ENCODE measurements at places on chromosomes 3 and 15. TPM values are rescaled to one million over a fixed set of nuclear protein-coding genes. Genes with fewer than 3 reads are reported as not detected.

The STAB1 gene
- 66.9 TPM for total RNA-seq

The POPDC2 gene
- 0.89 TPM for total RNA-seq

The KBTBD13 gene
- total RNA-seq: not detected

DNA sequence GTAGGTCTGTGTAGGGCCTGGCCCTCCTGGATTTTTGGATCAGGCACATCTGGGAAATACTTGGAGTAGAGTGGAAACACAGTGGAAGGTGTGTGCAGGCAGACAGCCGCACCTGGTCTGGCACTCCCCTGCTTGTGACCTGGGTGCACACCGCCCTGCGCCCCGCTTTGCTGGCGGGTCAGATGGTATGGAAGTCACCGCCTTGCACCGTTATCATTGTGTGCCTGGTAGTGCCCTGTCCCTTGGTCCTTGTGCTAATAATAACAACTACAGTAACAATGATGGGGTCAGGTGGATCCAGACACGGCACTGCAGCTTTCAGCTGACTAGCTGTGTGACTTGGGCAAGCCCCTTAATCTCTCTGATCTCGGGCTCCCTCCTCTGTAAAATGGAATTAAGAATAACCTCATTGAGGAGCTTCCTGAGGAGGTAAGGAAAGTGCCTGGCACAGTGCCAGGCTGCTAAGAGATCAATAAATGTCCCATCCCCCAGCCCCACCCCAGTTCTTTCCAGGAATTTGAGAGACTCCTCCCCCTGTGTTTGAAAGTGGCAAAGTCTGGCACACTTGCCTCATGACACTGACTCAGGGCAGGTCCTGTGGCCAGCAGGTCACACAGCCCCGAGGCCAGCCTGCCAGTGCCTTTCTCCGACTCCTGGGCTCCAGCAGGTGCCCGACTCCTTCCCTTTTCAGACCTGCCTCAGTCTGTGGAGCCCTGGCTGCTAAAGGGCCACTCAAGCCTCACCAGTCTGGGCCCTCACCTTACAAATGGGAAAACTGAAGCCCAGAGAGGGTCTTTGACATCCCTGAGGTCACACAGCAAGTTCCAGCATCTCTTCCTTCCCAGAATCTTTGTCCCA, 9.8 kb downstream of the ISG20 start:
- DNase-seq: peak; percentile 80

- no peak for DNase-seq
Measured at GRCh38 chr3:108861401-108861800, 38.8 kb downstream of the TRAT1 start.

The MAP6D1 gene
- total RNA-seq: 0.24 TPM

DNA sequence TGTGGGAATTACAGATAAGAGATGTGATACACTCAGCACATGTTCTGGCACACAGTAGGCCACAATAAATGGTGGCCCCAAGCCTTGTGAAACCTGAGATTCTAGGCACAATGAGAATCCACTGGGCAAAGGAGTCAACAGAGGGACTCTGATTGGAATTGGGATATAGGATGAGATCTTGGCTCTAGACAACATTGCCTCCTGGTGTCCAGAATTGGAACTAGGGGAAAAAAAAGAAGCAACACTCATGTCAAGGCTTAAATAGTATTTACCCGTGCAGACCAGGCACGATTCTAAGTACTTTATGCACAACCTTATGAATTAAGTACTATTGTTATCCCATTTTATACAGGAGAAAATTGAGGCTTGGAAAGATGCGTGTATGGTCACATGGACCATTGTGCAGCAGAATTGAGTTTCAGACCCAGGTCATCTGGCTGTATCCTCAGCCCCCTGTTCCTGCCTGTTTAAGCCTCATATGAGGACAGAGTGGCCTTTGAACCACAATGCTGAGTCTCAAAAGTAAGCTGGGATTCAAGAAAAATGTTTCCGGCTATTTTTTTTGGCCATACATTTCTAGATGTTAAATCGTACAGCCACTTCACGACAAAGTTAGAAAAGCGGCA, 124.8 kb downstream of the SV2B start:
- DNase-seq: no peak

DNA sequence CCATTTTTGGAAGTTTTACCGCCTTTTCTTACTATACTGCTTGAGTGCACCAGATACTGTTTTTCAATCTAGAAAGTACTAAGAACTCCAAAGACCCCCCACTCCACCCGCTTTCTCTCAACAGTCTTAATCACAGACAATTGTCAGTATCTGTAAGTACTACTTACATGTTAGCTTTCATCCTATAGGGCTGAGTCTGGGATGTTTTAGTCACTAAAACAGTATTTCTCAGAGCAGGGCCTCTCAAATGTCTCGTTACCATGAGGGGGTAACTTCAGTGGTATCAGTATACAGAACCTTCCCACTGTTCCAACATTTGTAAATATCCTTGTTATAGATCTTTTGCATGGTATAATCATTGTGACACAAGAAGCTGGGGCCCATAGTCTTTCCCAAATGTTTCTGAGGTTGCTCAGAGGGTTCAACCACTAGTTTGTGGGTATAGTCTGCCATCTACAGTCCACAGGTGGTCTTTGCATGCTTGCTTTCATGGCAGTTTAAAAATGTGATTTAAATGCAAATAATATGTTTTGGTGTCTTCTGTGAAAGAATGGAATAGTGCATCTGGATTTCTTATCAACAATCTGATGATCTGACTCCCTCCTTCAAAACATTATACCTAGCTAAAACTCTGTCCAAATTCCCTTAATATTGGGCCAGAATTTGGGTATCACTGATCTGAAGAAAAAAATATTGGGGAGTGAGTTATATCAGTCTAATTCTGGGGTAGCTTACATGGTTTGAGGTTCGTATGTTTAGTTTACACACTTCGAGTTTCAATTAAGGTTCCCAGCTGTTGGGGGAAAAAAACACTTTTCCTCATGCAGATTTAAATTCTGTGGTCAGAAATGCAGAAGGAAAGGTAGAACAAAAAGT, 18.0 kb upstream of the DNAJC13 start:
- DNase-seq: no peak

- DNase-seq: no peak
Measured at GRCh38 chr3:167913219-167913835, 177.8 kb downstream of the SERPINI1 start.

DNA sequence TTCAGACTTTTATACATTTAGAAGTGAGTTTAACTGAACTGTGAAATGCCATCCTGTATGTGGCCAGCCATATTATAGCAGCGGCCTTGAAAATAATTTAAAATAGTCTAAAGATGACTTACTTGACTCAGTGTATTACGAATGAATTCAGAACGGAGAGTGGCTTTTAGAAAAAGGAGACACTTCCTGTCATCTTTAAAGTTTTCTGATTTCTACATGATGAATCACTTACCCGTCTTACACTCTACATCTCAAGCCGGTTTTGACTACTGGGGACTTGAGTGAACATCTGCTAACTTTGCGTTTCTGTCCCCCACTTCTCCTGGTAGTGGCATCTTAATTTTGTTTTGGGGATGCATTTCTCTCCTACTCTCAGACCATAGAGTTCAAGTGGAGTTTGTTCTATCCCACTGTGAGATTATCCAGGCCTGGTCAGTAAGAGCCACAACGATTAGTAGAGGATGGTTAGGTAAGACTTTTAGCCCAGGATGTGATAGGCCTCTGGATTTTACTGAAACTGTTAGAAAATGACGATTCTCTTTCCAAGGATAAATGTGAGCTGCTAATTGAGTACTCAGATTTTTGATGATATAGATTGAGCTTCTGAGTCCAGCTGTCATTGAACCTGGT, 175.4 kb upstream of the CADPS start:
- DNase-seq: no peak

DNA sequence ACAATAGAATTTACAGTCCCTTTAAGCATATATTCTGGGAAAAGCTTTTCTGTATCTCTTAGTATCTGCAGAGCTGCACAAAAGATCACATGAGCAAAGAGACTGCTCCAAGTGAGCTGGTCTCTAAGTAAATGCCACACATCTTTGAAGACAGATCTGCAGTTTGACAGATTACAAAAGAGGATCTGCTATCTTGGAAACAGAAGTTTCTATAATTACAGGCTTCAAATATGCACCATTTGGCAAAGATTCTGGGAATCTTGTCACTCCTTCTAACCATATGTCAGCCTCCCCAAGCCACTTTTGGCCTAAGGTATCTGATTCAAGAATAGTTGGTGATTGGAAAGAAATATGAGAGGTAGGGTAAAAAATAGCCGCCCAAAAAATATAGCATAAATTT, 9.6 kb upstream of the CFAP44 start:
- no peak for DNase-seq

DNA sequence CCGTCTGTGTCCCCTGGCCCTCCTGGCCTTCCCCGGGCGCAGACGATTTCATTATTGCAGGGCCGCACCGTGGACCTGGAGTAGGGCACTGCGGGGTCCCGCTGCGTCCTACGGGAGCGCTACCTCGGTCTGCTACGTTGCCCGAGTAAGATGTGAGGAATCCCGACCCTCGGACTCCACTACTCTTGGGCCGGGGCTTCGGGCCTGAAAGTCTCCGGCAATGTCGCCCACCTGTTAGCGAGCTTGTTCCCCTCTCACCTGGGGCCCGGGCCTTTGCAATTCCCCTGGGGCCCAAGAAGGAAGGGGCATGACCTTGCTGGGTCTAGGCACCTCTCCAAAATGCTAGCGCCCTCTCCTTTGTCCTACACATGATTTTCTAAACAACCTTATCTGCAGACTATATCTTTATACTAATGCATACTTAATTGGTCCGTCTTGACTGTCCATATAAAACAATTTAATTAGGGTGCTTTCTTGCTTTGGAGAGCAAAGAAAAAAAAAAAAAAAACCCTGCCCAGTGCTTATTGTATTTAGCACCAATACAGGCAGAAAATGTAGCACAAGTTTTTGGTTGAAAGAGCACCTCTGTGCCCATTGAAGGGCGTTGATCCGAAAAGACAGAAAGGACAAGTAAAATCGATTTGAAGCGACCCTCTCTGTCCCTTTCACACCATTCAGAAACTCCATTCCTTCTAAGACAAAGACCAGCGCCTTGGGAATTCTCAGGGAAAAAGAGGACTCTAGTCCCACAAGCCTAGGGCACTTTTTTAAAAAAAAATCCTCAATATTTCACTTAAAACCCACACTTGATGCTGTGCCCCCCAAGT, 7.0 kb upstream of the NR2F2 start:
- DNase-seq: no peak

DNA sequence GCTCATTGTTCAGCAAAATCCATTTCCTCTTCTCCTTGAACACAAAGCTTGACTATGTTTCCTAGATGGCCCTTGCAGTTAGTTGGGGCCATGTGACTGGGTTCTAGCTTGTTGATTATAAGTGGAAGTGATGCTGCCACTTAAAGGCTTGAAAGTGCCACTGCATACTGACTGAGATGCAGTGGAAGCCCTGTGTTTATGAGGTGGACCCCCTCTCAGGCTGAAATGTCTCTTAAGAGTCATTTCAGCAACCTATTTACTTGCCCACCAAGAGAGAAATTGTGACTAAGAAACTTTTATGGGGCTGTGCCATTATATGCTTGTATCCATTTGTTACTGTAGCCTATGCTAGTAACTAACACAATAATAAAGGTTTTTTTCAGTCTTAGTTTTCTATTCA, 8.4 kb upstream of the ANP32A start:
- no peak for DNase-seq

GRCh38 chr3:106810300-106810875, 566.9 kb upstream of the CCDC54 start:
- DNase-seq: no peak

DNA sequence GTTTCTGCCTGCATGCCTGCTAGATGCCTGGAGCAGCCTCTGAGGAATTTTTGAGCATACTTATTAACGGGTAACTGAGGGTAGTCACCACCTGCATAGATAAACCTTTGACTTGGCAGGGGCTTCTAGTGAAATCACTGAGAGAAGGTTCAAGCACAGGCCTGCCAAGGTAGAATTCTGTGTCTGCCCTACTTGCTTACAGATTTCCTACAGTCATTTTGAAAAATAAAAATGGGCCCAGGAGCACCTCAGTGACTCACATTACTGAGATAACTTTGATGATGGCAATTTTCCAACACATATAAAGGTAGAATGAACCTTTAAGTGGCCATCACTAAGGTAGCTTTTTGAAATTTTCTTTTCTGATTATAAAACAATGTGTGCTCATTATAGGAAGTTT, 10.8 kb downstream of the CRTAP start:
- no peak for DNase-seq

DNA sequence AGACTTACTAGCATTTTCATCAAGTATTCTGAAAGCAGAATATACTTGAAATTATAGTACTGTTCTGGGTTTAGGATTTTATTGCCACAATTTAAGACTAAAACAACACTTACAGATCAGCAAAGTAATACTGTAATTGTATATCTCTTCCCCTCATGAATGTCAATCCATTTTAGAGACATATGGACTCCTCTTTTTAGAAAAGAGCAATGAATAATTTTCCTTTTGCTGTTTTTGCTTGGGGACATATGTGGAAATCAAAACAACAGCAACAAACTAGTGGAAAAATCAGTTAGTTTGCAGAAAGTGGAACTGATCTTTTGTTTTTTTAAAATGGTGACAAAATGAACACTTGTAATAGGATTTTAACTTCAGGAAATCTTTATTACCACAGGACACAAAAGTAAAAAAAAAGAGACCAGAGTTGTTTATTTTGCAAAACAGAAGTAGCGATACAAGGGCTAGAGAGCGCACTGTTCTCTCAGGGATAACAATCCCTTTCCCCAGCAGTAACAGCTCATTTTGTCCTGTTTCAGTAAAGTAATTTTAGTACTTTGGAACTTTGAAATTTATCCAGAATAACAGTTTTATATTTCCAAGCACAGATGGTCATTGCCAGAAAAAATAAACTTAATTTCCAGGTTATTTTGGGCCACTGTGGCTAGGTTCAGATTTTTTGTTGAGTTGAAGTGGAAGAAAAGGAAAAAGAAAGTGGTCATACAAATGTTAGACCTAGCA, 17.1 kb downstream of the LEKR1 start:
- DNase-seq: no peak

- no peak for DNase-seq
Measured at GRCh38 chr3:87397211-87397610, 120.8 kb upstream of the POU1F1 start.

DNA sequence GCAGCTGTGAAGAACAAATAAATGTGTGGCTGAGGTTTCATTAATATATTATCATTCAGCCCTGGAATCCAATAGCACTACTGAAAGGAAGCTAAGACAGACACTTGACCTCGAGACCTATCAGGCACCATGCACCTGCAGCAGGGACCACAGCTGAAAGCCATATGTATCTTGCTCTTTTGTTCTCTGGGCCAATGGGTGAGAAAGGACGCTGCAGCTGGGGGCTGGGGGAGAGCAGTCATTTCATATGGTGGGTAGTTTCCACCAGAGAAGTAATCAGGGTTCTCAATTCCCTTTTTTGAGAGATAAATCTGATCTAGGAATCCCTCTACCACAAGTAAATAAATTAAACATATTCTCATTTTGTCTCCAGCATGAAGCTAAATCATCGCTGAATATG, 225.6 kb upstream of the STRIT1 start:
- DNase-seq: no peak

The IMPG2 gene
- 0.05 TPM for total RNA-seq

DNA sequence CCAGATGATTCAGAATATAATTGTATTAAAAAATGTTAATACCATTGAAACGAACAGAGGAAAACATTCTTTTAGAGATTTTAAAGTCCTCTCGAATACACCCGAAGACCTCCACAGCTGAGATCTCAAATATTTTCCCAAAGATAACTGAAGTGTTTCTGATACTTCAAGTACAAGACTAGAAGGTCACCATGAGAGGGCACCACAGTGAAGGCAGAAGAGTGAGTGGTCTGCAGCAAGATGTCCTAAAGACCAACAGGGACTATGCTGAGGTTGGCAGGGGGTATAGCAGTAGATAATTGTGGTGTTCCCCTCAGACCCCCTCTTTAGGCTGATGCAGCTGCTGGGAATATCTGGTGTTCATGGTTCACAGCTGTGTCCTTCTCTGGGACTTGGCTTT, 156.5 kb downstream of the PDCD6IP start:
- DNase-seq: no peak

The P2RY13 gene
- 2.3 TPM for total RNA-seq
